Activated T-helper 1 cell treated with Interleukin-2 at 50 U/mL for 16 hours (primary cell): ENCODE measurements at places on chromosomes 1 and 21.

- no peak for DNase-seq
Observed at GRCh38 chr1:178275553-178275952, 181.6 kb downstream of the RASAL2 start.

- no peak for DNase-seq
Observed at GRCh38 chr1:3037281-3038040, 16.2 kb downstream of the ACTRT2 start.

GRCh38 chr1:229203030-229203751 is 67.7 kb upstream of the RAB4A start:
- no peak for DNase-seq

GRCh38 chr1:10852018-10852417 is 55.6 kb upstream of the CASZ1 start:
- no peak for DNase-seq

- no peak for DNase-seq
Observed at GRCh38 chr21:25625036-25625435, 14.0 kb upstream of the JAM2 start.
